ENCODE measurements at places on chromosomes 2 and 18.

DNA sequence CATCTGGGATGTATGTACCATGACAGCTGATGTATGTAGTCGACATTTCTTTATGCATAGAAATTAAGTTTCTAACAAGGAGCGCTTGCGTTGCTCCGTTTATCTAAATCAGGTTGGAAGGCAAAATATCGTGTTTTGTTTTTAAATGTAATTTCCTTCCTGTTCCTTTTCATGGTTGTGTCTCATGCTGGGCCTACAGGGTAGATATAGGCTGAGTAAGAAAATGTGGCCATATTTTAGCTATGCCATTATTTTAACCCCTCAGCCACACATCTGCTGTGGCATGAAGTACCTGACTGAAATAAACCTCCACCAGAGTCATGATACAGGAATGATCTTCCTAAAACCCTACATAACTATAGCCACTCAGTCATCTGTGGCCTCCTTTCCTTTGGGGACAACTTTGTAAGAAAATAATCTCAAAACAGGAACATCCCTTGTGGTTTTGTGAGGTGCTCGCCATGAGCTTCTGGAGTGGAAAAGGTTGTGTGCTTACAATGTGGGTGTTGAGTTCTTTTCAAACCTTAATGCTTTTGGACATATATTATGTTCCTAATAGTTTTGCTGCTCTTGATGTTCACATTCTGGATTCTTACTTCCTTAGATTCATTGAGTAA, 214.3 kb downstream of the FAM210A start:
- no peak for DNase-seq

DNA sequence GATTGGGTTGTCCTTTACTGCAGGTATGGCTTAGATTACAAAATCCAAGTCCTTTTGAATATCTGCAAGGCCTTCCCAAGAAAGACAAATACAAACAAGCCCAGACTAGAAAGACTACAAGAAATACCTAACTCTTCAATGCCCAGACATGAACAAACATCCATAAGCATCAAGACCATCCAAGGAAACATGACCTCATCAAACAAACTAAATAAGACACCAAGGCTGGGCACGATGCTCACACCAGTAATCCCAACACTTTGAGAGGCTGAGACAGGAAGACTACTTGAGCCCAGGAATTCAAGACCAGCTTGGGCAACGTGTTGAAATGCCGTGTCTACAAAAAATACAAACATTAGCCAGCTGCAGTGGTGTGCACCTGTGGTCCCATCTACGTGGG, 31.7 kb downstream of the MAP4K3 start:
- no peak for DNase-seq

DNA sequence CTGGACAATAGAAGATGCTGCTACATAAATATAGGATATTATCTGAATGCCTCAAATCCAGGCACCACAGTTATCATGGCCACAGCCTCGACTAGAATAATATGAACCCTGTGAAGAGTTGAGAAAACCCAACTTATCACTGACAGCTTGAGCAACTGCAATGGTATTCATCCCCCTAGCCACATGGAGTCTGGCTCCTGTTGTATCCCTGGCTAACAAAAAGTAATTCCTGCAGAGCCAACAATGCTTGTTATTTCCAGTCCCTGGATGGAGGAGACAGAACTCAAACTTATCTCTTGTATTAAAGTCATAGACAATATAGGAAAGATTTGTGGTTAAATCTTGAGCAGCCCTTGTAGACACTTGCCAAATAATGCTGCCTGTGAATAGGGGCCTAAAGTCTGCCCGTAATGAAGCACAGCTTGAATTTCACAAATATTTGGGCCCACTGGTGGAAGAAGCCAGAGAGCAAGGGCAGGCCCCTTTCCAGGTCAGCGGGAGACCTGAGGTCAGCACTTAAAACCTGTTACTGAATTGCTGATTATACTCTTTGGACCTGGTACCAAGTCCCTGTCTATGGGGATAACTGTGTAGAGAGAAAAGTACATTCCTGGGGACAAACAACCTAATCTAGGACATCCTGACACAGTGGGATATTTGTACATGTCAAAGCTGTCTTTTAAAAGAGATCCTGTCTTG, 28.4 kb upstream of the SUCLG1 start:
- no peak for DNase-seq

DNA sequence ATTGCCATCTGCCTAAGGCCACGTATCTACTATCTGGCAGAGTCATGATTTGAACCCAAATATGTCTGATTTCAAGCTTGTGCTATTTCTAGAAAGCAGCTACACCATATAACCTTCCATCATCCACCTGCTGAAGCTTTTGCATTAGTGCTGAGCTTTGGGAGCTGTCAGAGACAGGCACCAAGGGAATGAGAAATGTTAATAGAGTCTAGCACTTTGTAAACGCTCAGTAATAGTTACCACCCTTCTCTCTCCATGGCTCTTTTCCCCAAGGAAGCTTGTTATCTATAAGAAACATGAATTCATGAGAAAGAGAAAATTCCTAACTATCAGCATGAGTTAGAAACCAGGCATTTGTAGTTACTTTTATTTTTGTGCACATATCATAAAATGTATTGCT, 151.5 kb downstream of the CPS1 start:
- no peak for DNase-seq

GRCh38 chr2:235027558-235028214, 75.9 kb downstream of the SH3BP4 start:
- DNase-seq, result no peak

- DNase-seq, result no peak
These were observed 20.4 kb downstream of the COL6A3 start for GRCh38 chr2:237393523-237393922.

DNA sequence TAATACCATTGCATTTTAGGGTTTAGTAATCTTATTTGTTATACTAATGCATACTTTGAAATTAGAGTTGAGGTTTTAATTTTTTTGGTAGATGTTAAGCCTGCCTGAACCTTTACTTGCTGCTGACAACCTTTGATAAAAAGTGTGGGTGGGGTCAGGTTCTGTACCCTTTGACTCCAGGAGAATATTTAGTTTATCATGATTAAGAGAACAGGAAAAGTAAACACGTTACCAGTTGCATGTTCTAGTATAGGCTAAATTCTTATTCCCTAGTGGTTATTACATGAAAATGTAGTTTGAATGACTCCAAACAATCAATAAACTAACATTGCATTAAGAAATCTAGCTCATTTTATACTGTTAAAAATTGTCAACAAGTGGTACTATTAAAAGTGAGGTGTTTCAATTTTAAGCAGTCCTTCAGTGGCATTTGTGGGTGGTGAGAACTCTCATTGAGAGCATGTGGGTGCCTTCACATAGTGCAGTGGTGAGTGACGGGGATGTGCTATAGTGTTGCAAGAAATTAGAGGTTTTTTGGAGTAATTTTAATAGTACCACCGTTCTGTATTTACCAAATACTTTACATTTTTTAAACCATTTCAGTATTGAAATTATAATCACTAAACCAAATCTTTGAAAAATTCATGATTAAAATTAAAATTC, 29.9 kb downstream of the PHLPP1 start:
- no peak for DNase-seq

- DNase-seq, result no peak
These were observed 13.2 kb upstream of the EML6 start for GRCh38 chr2:54710216-54710615.

DNA sequence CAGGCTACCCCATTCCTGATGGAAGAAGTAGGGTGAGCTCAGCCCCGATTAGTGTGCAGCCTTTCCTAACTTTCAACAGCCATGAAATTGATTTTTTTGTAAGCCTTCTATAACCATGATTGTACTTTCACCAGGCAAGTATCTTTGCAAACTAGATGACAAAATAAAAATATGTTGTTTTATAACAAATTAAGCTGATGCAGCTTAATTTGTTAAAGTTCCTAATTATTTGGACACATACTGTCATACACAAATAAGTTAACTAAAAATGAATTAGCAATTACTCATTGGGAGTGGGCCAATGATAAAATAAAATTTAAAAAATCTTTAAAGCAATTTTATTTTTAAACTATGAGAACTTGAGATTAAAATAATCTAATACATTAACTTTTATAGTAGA, 113.1 kb upstream of the FANCL start:
- no peak for DNase-seq

DNA sequence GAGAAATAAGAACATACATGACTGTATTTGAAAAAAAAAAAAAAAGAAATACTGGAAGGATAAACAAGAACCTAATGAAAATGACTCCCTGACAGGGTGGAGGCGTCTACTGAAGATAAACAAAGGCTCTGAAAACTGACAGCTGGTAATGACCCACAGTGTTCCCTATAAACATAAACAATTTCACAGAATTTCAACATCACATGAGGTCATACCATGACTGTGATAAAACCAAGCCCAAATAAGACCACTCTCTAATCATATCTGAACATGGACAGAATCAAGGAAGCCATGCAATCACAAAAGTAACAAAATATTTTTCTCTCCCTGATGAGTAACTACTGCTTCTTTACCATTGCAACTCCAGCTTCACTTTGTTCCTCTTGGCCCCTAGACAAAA, 159.3 kb downstream of the FAM124B start:
- no peak for DNase-seq

DNA sequence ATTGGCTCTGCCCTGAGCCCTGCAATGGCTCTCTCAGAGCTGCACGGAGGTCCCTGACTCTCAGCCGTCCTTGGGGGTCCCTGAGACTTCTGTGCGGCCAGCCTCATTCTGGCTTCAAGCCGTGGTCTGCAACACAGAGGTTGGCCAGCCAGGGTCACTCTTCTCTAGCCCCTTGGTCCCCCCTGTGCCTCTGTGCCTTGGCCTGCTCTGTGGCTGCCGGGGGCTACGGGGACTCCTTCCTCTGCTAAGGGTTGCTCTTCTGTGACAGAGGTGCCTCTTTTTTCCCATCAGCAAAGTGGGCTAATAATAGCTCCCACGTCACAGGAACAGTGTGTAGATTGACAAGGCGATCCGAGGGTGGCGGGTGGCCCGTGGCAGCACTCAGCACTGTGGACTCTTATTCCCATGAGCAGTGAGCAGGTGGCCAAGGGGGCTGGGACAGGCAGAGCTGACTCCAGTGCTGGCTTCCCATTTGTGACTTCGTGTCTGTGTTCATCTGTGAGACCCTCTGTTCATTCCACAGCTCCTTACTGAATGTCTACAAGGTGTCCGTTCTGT, 19.4 kb downstream of the INHBB start:
- no peak for DNase-seq

GRCh38 chr18:24200494-24201290, 61.8 kb downstream of the CABYR start:
- no peak for DNase-seq

DNA sequence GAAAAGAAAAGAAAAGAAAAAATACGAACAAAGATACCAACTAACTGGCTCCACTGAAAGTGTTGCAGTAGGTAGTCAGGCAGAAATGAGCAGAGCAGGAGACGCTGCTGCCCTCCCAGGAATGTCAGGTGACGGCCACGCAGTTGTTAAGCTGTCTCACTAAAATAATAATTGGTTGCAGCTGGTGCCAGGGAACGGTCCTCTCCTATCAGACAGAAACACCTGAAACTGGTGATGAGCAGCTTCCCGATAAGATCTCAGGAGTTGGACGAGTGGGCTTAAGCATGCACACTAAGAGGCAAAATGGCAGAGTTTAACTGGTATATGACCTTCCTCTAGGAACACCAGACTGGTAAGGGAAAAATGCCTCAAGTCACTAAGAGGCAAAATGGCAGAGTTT, 611.1 kb downstream of the ZEB2 start:
- no peak for DNase-seq

DNA sequence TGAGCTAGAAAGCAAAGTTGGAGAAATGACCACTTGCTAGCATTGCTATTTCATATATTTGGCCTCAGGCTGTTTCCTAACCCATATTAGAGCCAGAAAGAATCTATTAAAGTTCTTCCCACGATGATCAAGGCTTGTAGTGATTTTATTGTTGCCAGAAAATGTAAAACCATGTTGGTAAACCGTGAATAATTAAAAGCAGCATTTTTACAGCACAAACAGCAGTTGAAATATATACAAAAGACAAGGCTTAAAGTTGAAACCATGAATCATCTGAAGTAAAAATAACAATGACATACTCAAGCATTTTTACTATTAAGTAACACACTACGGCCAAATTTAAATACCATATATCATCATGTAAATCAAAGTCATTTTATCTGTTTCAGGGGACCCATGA, 27.7 kb upstream of the DSC3 start:
- no peak for DNase-seq

GRCh38 chr2:195912079-195912478, 156.6 kb downstream of the DNAH7 start:
- DNase-seq, result no peak

DNA sequence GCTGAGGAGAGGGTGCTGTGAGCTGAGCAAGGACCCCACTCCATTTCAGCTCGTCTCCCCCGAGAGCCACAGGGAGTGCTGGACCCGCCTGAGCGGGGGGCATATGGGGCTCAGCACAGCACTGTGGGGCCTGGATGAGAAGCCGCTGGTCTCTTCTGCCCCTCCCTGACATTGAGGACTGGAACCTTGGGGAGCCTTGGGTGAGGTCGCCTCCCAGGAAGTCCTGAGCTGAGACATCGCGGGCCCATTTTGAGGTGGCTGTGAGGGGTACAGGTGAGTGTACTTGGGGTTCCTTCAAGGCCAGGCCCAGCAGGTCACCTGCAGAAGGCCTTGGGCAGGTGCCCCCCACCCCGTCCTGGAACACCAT, 3.1 kb upstream of the AQP12A start:
- DNase-seq, result no peak

GRCh38 chr2:236334122-236334876, 70.1 kb upstream of the ASB18 start:
- no peak for DNase-seq

- DNase-seq, result no peak
These were observed 38.0 kb downstream of the PPP3R1 start for GRCh38 chr2:68214381-68214780.

DNA sequence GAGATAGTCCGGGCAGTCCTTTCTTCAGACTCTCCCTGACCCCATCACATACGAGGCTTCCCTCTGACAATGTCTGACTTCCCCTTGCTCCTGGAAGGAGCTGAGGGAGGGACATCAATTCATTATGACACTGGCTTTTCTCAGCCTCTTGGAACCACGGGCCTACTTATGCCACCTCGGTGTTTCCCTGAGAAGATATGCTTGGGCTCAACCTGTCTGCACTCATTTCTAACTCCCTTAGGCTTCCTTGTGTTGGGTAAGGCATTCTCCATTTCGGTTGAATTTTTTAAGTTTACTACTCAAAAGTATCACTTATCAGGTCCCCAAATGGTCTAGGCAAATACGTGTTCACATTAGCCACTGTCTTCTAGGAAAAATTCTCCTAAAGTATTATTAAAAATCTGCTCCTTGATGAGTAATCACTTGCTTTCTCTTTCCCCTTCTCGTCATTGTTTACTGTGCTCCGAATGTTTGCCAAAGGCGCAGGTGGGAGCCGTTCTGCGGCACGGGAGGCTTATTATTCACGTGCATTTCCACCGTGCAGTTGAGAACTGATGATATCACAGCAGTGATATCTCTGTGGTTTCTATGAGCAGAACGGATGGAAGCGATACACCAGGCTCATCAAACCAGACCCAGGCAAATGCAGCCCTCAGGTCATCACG, 33.1 kb downstream of the ARL4C start:
- peak; percentile 68 for DNase-seq
